CD4-positive, alpha-beta T cell treated with Interleukin-10 for 1 hour (primary cell): ENCODE measurements at places on chromosomes 7 and 10.

DNA sequence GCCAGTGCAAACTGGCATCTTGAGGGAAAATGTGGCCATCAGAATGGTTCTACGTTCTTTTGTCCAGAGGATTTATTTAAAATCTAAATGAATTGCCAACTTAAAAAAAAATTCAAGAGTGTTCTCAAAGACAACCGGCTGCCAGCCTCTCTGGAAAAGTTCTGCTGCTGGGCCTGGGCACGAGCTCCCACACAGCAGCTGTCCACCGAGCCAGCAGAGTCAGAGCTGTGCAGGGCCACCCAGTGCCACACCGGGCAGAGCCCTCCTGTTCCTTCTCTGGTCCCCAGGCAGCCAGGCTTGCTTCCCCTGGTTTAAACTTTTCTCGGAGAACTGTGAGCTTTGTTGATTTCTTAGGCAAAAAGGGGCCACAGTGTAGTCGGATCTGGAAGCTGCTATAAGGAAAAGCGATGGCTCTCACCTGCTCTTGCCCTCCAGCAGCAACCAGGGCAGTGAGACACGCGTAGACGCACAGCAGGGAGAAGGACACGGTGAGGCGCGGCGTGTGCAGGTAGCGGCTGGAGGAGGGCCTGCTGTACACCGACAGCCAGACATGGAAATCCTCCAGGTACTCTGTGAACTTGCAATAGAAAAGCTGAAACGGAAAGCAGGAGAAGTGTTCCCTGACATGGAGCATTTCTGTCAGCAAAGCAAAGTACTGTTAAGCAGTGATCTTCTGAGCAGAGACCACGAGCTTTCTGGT lies 111.6 kb downstream of the PKD1L1 start:
- DNase-seq, result no peak

GRCh38 chr7:46029111-46029704 lies 108.1 kb upstream of the IGFBP3 start:
- no peak for DNase-seq

GRCh38 chr7:20783125-20783699 lies 3.5 kb downstream of the SP8 start:
- no peak for DNase-seq

DNA sequence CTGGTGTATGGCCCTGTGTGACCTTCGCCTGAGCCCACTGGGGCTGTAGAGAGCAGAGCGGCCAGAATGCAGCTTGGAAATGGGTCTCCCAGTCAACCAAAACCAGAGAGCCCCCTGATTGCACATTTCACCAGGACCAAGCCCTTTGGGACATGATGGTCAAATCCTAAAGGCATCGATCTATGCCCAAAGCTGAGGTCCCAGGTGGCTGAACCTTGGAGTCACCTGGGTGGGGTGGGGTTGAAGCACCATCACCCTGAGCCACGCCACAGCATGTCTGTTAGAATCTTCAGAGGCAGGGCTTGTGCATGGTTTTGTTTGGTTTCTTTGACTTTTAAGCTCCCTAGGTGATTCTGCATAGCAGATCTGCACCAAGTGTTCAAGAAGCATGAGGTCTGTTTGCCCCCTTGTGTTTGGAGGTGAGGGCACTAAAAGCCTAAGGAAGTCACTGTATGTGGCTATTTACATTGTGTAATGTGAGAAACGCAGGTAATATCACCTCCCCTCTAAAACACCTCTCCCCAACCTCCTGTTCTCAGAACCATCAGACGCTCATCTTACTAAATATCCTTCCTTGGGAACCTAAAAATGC lies 9.6 kb downstream of the PKD1L1 start:
- DNase-seq, result no peak

DNA sequence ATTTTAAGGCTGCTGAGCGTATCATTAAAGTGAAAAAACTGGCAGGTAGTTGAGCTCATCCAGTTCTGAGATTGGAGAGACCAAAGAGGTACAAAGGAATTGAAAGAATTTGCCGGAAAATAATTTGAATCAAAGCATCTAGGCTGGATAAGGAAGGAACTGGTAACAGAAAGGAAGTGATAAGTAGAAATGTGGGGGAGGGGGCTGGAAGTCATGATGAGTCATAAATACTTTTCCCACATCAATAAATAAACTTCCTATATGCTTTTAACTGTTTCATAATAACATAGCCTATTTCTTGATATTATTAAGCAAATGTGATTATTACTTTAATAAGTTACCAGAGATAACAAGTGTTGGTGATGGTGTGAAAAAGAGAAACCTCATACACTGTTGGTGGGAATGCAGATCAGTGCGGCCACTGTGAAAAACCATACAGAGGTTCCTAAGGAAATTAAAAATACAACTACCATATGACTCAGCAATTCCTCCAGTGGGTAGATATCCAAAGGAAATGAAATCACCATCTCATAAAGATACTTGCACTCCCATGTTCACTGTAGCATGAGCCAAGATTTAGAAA lies 27.0 kb downstream of the ZNF438 start:
- no peak for DNase-seq

DNA sequence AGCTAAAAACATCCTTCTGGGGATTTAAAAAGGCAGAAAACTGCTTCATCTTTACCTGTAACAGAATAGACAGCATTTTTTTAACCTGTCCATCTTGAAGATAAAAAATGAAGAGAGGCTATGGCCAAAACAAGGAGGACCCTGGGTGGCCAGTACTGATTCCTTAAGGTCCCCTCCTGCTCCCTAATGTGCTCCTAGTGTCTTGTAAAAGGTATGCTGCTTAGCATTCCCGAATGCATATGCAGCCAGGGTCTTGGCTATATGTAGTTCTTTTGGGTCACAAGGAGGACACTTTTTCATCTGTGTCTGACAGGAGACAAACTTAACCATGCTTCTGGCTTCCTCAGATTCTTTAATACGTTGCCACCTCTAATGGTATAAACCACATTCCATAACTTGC lies 93.9 kb upstream of the SLC13A1 start:
- no peak for DNase-seq

- no peak for DNase-seq
Measured at GRCh38 chr7:90661290-90662151, 65.4 kb downstream of the CDK14 start.

GRCh38 chr7:126511046-126511445 lies 741.7 kb downstream of the GRM8 start:
- no peak for DNase-seq

- DNase-seq, result no peak
Measured at GRCh38 chr7:68492359-68492690, 1106.0 kb upstream of the AUTS2 start.

- no peak for DNase-seq
Measured at GRCh38 chr10:116385311-116385710, 42.3 kb upstream of the PNLIPRP3 start.

GRCh38 chr10:15491856-15492642 lies 121.0 kb upstream of the FAM171A1 start:
- no peak for DNase-seq

- DNase-seq, result no peak
Measured at GRCh38 chr7:12314199-12314598, 89.5 kb downstream of the VWDE start.

DNA sequence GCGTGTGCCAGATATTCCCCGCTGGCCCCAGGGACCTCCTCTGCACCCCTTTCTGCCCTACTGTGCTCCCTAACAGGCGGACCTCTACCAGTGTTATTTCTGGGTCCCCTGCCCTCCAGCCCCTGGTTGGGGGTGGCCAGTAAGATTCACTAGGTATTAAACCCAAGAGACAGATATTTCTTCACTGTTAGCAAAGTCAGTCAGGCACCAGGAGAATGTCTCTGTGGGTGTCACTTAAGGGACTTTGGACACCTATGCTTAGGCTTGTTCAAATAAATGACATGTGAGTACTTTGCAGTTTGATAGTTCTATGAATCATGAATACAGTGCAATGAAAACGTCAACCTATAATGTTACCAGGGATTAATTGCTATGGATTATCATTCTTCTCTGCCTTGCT lies 234.3 kb upstream of the IGFBP3 start:
- DNase-seq, result no peak

GRCh38 chr10:1551636-1552338 lies 185.5 kb downstream of the ADARB2 start:
- DNase-seq, result no peak

DNA sequence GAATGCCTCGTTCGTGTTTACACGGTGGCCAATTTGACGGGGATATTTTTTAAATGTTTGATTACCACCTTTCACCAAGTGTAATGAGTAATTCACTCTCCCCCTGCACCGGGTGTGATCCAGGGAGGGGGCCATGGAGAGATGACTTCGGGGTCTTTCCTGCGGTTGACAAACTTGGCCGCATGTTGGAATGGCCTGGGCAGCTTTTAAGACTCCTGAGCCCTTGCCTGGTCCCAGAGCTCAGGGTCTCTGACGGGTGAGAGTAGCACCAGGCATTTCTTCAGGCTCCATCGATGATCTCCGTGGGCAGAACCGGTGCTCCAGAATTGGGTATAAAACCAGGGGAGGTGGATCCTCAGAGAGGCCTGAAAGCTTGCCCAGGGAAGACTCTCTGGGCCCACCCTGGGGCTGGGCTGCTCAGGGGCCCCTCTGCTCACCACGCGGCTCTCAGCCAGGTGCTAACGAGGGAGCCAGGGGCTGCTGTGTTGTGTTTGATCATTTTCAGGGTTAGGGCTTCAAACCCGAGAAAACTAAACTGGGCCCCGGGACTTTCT lies 882 bp downstream of the ZNF282 start:
- no peak for DNase-seq

GRCh38 chr10:96287392-96288105 lies 16.2 kb upstream of the BLNK start:
- no peak for DNase-seq

- DNase-seq, result no peak
Measured at GRCh38 chr10:71173466-71173865, 38.9 kb upstream of the UNC5B start.

DNA sequence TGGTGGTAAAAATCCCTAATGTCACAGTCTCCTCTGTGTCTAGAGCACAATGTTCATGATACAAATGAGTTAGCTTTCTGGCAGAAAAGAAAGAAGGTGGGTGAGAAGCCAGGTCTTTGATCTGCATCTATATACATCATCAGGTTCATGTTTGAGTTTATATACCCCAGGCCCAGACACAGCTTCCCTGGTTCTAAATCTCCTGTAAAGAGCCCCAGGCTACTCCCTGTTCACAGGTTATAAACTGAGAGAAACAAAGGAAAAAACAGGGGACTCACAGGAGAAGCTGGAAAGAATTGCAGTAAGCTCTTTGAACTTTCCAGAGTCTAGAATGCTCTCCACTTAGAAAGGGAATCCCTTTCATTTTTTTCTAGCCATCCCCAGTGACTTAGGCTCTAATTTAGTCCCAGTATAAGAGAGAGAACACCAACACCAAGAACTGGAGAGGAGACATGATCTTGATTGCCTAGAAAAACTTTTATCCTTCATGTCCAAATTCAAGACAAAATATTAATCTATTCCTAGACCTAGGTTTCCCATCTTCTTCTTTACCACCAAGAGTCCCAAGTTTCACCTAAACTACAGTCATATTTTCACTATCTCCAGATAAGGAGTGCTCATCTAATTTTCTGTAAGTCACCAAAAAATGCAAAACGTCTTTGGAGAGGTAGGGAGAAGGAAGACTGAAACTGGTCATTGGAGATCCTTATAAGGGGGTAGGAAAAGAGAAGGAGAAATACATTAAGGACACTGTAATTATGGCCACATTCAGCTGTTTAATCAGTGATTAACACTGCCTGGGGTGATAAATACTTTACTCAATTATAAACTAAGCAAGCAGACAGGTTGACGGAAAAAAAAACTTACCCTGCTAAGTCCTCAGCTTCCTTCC lies 469 bp downstream of the MSS51 start:
- DNase-seq, result no peak

GRCh38 chr7:31432836-31433340 lies 81.0 kb upstream of the ITPRID1 start:
- DNase-seq, result no peak

DNA sequence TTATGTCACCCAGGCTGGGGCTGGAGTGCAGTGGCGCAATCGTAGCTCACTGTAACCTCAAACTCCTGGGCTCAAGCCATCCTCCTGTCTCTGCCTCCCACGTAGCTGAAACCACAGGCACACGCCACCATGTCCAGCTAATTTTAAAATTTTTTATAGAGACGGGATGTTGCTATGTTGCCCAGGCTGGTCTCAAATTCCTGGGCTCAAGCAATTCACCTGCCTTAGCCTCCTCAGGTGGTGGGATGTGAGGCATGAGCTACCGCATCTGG lies 123.2 kb upstream of the PARD3 start:
- no peak for DNase-seq

DNA sequence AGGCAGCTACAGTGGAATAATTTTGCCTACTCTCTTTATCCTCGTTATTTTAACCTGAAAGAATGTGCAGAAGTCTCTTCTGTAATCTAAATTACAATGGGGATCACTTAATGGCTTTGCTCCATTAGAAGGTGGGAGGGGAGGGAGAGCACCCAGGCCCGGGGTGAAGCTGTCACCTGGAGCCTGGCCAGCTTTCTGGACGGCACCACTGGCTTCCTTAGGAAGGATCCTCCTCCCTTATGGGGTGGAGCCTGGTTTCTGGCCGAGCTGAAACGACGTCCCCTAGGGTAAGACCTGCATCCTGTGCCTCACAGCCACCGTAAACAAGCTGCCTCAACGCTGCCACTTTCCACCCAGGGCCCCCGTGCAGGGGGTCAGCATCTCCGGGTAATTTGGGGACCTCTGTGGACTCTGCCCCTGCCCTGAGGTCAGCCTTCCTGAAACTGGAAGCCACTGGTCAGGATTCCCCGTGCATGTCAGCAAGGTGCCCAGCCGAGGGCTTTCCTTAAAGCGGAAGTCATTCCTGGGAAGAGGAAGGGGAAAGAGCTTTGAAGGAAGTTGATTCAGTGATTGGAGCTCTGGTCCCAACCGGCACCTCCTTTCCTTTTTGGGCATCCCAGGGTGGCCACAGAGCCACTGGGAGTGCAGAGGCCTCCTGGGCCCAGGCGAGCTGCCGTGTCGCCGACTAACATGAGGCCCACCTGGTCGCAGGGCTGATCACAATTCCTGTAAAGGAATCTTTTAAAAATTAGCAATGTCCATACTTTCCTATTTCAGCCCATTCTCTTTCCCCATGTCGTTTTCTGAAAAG lies 569.1 kb downstream of the DNAJB6 start:
- DNase-seq, result no peak

DNA sequence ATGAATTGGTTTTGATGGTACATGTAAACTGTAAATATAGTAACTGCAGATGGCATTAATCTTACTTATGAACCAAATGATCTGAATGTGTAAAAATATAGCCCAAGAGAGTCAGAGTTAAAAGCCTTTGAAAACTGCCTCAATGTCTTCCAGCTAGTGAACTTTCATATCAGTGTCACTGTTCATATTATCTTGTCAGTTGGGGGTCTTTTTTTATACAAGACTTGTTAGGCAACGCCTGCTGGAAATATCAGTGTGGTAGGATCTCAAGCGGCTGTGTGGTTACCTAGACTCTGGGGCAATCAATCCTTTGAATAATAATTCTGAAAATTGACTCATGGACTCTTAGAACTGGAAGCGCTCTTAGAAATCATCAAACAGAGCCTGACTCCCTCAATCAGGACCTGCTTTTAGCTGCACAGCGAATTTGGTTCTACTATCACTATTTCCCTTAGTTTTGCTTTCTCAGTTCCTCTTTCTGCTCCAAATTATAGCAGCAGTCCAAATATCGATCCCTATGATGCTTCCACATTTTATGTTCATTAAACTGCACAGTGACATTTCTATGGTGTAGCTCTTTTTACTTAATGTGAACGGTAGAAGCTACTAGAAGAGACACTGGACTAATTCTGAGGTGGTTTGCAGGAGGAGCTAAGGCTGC lies 100.1 kb upstream of the COL1A2 start:
- no peak for DNase-seq

GRCh38 chr7:50539725-50540124 lies 25.5 kb downstream of the DDC start:
- no peak for DNase-seq
